Progenitor cell of endocrine pancreas (in vitro differentiated cells): ENCODE measurements at places on chromosomes 11 and 22. TPM values are rescaled to one million over a fixed set of nuclear protein-coding genes. Genes with fewer than 3 reads are reported as not detected.

Gene ROBO4
- total RNA-seq: not detected in 2 replicates

Gene PLEKHA7
- 77.1 and 78.7 TPM in 2 replicates for total RNA-seq

Gene CNGA4
- 2.0 and 2.1 TPM in 2 replicates for total RNA-seq

Gene LDHAL6A
- not detected in 2 replicates for total RNA-seq

- H3K27ac ChIP-seq: no peak overlapping the region
- H3K36me3 ChIP-seq: no peaks in the 10 kb centered on the region
- no peaks in the 10 kb centered on the region for H3K27me3 ChIP-seq
Measured at GRCh38 chr11:72352859-72353551, 81.3 kb downstream of the CLPB start.

GRCh38 chr22:24205438-24206195 is 24.3 kb downstream of the SUSD2 start:
- H3K27me3 ChIP-seq: no peaks in the 10 kb centered on the region
- H3K27ac ChIP-seq: no peak overlapping the region
- no peaks in the 10 kb centered on the region for H3K36me3 ChIP-seq
- H3K4me3 ChIP-seq: no peak overlapping the region
